Calu3 (cell line): ENCODE measurements at places on chromosomes 2 and 18. TPM values are rescaled to one million over a fixed set of nuclear protein-coding genes. Genes with fewer than 3 reads are reported as not detected.
A peak's percentile ranks its signal among the peaks of the same experiment; 100 is the strongest.

DNA sequence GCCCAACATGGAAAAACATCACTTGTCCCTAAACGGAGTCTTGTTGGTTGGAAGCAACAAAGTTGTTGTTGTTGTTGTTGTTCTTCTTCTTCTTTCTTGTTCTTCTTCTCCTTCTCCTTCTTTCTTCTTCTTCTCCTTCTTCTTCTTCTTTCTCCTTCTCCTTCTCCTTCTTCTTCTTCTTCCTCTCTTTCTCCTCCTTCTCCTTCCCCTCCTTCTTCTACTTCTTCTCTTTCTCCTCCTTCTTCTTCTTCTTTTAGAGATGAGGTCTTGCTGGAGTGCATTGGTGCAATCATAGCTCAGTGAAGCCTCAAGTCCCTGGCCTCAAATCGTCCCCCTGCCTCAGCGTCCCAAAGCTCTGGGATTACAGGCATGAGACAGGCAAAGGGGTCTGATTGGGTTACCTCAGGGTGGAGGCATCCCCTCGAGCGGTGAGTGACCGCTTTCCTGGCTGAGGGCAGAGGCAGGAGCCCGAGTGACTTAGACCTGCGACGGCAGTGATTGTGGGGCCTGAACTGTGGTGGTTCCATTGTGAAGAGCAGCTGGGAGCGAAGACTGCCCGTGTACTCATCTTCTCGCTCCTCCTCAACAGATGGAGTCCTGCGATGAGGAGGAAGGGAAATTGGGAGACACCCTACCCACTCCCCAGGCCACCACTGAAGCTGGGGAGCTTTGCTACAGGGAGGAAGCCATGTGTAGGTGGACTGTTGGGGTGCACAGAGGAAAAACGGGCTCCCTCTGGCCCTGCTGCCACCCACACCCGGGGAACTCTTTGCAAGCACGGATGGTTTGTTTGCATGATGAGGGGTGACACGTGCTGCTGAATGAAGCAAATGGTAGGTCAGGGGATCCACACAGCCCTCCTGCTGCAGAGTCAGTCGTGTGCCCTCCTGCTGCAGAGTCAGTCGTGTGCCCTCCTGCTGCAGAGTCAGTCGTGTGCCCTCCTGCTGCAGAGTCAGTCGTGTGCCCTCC lies 7.0 kb upstream of the PER2 start:
- DNase-seq, result no peak

Gene LRPPRC
- total RNA-seq, result 120 and 135 TPM in 2 replicates

Gene ZNF385B
- 0.57 and 0.86 TPM in 2 replicates for total RNA-seq

GRCh38 chr2:68653538-68653982 lies 10.2 kb downstream of the PROKR1 start:
- no peak for DNase-seq

GRCh38 chr2:102839668-102840388 lies 78.0 kb downstream of the TMEM182 start:
- peak; percentile 39 for DNase-seq

Gene GKN2
- total RNA-seq, result not detected in 2 replicates

- no peak for DNase-seq
Measured at GRCh38 chr2:5736886-5737285, 44.7 kb downstream of the SOX11 start.

DNA sequence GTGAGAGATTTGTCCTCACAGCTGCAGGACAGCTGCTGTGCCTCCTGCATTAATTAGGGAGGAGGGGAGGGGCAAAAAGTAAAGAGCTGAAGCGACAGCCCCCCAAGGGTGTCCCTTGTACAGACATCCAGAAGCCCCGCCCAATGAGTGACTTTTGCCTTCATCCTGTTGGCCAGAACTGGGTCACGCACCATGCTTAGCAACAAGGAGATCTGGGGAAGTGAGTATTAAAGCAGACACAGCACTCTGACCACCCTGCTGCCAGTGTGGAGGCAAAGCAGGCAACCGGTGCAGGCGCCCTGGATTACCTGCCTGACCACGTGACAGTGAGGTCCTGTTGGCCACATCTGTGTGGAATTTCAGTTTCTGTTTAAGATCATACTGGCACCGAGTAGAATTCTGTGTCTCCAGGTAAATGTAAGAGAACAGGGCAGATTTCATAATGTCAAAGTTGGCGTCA lies 21.5 kb upstream of the BIN1 start:
- peak; percentile 74 for DNase-seq

Gene CAB39
- 84.9 and 88.7 TPM in 2 replicates for total RNA-seq

Gene OBSL1
- total RNA-seq, result 65.9 and 76.5 TPM in 2 replicates

GRCh38 chr2:161136696-161137324 lies 23.4 kb upstream of the TANK start:
- peak; percentile 26 for DNase-seq

- DNase-seq, result no peak
Measured at GRCh38 chr2:133841900-133842299, 273.6 kb upstream of the NCKAP5 start.

- DNase-seq, result no peak
Measured at GRCh38 chr2:216761133-216761532, 65.8 kb upstream of the IGFBP5 start.

DNA sequence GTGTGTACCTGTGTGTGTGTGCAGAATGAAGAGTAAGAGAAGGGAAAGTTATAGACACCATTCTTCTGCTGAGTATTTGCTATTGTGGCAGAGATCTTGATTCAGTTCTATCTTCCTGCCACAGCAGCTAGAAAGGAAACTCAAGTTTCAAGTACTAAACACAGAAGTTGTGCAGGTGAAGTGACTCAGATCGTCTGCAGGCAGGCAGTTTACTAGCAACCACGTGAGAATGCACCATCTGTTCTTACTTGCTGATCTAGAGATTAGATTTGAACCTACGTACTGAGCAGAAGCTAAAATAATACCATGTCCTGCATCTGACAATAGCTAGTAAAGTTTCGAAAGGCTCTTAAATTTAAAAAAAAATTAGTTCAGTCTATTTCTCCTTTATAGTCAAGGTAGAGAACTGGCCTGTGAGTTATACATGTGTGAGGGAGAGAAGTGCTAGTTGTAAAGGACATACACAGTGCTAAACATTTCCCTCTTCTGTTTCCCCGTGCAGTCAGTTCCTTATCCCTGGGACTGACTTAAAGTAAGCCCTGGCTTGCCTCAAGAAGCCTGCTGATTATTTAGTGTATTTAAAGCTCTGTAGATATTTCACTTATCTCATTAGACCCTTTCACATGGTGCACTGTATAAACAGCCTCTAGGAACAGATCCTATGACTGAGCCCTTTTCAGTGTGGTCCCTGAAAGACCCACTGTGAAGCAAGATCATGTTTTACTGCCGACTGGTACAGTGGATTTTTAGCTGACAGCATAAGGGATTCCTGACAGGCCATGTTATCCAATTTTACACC lies 45.0 kb downstream of the SLC38A11 start:
- peak; percentile 49 for DNase-seq

Gene KIDINS220
- 33.6 and 35.4 TPM in 2 replicates for total RNA-seq

Gene ST3GAL5
- 3.5 and 3.8 TPM in 2 replicates for total RNA-seq

Gene IL37
- total RNA-seq, result 1.9 and 2.0 TPM in 2 replicates

Gene OSBPL1A
- 26.0 and 34.8 TPM in 2 replicates for total RNA-seq

DNA sequence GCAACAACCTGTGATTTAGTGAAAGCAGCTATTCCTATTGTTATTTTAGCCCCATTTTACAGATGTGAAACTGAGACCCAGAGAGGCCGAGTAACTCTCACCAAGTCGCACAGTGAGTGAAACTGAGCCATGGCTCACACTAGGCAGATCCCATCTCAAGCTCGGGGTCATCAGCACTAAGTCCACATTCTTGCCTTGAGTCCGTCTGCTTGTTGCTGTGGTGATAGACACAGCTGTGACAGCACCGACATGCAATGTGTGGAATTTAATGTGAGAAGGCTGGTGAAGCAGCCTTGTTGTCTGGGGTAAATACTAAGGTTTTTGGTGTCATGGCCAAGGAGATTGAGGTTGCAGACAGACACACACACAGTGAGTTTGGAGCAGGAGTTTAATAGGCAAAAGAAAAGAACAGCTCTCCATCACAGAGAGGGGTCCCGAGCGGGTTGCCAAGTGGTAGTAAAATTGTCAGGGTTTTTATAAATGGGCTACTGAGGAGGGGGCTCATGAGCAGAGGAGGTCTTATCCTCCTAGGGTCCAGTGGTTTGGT lies 40.2 kb upstream of the GMCL1 start:
- DNase-seq, result no peak

DNA sequence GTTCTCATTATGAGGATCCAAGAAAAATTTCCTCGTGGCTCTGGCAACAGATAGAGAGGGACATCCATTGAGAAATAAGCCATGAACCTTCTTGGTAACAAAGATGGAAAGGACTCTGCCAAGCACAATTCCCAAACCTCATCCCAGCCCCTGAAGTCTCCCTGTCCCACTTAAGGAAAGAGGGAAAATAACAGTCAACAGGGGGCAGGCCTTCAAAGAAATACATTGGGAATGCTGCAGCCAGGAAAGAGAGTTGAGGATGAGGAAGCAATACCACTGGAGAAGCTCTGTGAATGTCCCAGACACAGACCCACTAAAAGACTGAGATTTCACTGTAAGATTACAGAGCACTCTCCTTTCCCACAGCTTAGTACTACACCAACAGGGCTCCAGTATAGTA lies 93.2 kb downstream of the CD226 start:
- no peak for DNase-seq

GRCh38 chr2:75820693-75821092 lies 110.0 kb upstream of the GCFC2 start:
- no peak for DNase-seq

Gene RBM43
- 5.2 and 6.1 TPM in 2 replicates for total RNA-seq

DNA sequence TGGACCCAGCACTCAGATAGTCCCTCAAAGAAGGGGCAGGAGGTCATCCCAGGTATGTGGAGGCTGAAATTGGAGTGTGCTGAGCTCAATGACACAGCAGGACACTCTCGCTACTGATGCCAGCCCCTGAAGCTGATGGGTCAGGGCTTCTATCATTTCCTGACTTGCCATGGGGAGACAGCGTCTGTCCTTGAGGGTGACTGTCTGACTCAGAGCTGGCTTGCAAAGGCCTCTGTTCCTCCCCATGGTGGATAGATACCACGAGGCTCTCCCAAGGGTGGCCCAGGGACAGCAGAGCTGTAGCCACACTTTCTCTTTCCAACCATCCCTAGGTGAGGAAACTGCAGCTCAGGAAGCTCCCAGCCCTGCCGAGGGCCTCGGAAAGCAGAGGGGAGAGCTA lies 10.8 kb downstream of the ALPG start:
- DNase-seq, result no peak

Gene RAX
- not detected in 2 replicates for total RNA-seq
